Stimulated activated CD4-positive, alpha-beta T cell treated with anti-CD3 and anti-CD28 coated beads, Interleukin-15, amount 100 ng/mL, for 48 hours (primary cell): ENCODE measurements at places on chromosomes 3 and 15.

- DNase-seq: no peak
Measured at GRCh38 chr15:57143511-57144078, 225.2 kb downstream of the TCF12 start.

DNA sequence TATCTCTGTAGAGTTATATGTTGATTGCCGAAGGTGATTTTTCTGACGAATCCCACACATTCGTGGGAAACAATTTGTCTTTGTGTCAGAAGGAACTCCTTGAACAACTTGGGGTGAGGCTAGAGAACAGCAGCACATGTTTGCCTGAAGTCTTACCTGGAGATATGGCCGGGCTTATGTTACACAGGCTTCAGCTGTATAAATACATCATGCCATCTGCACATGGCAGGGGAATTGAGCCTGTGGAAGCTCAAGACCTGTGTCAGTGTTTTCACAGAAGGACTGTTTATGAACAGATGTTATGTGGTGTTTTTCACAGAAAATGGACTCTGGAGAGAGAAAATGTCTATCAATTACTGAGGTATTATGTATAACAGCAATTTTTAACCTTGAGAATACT is 203.6 kb upstream of the MDFIC2 start:
- no peak for DNase-seq

- peak; percentile 26 for DNase-seq
Measured at GRCh38 chr3:107846279-107846852, 244.5 kb downstream of the CD47 start.

GRCh38 chr3:25191673-25192072 is 236.4 kb upstream of the RARB start:
- no peak for DNase-seq

DNA sequence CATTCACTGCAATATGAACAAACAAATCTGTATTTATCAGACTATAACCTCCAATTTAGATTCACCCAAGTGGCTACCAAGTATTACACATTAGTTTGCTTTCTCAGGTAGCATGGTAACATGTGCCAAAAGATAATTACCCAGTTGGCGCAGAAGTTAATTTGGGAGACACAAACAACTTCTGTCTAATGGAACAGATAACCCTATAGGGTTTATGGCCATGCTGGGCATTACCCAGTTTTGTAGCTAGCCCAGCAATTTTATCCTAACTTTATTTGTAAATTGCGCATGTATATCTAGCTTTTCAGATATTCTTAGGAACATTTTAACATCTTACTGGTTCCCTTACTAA is 780 bp downstream of the RPL22L1 start:
- no peak for DNase-seq

DNA sequence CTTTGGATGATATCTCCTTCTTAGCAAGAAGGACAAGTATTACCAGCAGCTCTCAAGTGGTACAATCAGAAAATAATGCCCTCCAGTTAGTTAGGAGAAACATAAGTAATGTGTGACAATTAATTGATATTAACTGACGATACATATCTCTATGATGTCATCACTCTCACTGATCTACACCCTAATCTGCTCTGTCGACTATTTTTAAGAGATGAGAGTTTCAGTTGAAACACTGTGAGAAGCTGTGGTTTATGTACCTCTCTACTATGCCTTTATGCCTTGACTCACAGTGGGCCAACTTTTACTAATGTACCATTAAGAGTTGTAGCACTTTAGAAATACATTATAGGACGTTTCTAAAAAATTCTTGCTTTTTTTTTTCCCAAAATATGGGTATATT is 8.6 kb downstream of the CEP152 start:
- no peak for DNase-seq

GRCh38 chr3:71011565-71012287 is 571.8 kb downstream of the FOXP1 start:
- DNase-seq: no peak

DNA sequence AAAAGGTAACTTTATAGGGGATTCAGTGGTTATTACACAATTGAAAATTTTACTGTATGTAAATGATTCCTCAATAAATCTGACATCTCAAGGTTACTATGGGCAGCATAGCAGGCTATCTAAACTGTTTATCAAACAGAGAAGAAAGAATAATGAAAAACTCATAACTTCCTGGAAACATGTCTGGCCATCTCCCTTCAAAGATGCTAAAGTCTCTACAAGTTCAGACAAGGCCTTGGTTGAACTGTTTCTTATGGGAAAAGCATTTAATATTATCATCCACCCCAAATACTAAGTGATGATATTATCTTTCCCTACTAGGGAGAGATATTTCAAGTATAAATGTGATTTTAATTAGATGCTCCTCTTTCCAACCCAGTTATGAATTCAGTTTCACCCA is 114.9 kb downstream of the ARRDC4 start:
- no peak for DNase-seq

DNA sequence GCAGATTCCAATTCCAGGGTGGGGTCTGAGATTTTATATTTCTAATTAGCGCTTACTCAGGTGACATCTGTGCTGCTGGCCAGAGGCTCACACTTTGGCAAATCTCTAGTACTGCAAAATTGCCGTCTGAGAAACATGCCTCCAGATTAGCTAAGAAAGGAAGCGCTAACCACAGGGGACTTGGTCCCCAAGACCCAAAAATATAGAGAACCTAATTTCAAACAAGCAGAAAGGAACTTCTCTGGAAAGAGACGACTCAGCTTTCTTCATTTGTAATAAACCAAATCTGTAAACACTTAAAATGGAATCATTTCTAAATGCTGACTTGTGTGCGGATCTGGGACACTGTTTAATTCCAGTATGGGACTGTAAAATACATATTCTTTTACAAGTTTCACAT is 55.7 kb downstream of the B3GNT5 start:
- DNase-seq: no peak

GRCh38 chr3:79473993-79474392 is 293.8 kb downstream of the ROBO1 start:
- DNase-seq: no peak

- no peak for DNase-seq
Measured at GRCh38 chr3:101512396-101512645, 691 bp downstream of the SENP7 start.

DNA sequence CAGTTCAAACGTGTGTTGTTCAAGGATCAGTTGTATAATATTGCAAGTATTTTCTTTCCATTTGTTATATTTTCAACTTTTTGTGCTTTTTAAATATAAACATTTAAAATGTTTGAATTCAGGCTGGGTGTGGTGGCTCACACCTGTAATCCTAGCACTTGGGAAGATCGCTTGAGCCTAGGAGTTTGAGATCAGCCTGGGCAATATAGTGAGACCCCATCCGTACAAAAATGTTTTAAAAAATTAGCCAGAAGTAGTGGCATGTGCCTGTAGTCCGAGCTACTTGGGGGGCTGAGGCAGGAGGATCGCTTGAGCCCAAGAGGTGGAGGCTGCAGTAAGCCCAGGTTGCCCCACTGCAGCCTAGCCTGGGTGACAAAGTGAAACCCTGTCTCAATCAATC is 4.7 kb downstream of the ARL13B start:
- no peak for DNase-seq

DNA sequence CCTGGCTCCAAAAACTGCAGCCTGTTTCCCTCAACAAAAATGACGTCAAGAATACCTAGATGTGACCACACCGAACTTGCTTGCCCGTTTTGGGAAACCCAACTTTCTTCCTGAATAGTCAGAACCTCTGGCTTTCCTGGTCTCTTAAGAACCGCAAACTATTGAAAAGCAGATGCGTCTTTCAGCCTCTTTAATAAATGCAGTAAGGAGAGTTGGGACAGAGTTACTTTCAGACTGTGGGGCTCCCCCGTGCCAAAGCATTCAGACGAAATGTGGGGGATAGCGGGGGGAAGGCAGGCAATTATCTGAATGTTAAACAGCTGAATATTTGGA is 1.2 kb upstream of the PROK2 start:
- DNase-seq: no peak

GRCh38 chr3:164194842-164195241 is 883.5 kb downstream of the SI start:
- DNase-seq: no peak

- no peak for DNase-seq
Measured at GRCh38 chr3:21297304-21297703, 453.7 kb downstream of the ZNF385D start.

GRCh38 chr15:68429691-68430470 is 2.1 kb downstream of the ITGA11 start:
- DNase-seq: no peak

GRCh38 chr15:81294516-81294880 is 29.4 kb downstream of the STARD5 start:
- DNase-seq: no peak

- DNase-seq: no peak
Measured at GRCh38 chr3:183762304-183762703, 63.1 kb downstream of the MAP6D1 start.

GRCh38 chr3:170809007-170809974 is 60.7 kb downstream of the RPL22L1 start:
- no peak for DNase-seq

DNA sequence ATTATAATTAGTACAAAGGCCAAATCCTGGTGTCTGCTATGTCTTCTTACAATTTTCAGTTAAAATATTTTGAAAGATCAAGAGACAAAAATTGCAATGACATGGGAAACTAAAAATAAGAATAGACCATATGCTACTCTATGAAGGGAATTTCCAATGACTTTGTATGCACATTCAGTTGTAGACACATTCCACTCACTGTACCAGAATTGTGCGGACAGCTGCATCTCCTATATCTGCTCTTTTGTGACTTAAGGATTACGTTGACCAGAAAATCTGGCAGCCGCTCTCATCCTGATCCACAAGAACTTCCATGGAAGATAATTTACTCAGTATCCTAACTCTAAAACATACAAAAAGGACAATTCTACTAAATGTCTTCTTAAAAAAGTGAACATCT is 493.9 kb upstream of the KCNMB2 start:
- DNase-seq: no peak

DNA sequence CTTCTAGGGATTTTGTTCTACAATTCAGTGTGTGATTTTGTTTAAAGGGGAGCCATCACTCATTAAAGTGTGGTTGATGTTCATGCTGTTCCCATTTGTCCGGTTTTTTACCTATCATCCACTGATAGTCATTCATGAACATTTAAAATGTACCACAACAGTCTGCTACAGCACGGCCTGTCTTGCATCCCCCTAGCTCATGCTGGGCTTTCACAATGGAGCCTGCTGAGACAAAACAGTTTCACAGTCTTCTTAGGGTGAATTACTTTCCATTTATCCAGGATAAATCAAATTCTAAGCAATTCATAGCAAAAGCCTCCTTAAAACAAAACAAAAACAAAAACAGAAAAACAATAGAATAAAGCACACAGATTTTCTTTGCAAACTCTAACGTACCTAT is 627.2 kb downstream of the CADM2 start:
- DNase-seq: no peak

GRCh38 chr3:65026151-65026550 is 338.4 kb upstream of the ADAMTS9 start:
- no peak for DNase-seq

DNA sequence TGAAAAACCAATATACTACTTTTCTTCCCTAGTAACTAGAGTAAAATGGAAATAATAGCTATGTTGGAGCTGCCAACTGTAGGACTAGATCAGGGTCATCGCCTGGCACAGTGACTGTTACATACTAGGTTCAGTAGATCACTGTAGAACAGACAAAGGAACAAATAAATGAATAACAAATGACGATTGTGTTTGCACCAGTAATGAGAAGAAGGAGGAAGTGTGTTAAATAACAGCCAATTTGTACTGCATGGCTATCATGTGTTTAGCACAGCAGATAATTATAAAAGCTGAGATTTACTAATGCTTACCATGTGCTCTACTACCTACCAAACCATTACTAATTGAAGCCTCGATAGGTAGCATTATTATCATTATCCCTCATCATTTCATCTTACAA is 85.3 kb upstream of the FXR1 start:
- no peak for DNase-seq

- DNase-seq: no peak
Measured at GRCh38 chr3:159008401-159008800, 206.5 kb downstream of the MFSD1 start.

DNA sequence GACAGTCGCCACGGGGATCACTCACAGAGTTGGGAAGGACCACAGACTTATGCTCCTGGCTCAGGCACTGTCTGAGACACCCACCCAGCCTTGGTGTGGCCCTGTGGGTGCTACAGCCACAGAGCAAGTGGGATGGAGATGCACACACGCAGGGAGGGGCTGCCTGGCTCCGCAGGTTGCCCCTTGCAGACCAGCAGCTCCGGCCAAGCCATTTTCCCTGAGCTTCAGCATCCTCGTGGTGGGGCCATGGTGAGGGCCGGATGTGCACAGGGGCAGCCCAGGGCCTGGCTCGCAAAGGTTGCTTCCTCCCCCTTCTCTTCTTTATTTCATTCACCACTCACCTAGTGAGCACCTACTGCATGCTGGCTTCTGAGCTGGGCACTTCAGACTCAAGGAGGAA is 55.4 kb upstream of the GRIP2 start:
- no peak for DNase-seq

- DNase-seq: no peak
Measured at GRCh38 chr3:86774082-86774691, 216.8 kb downstream of the VGLL3 start.

DNA sequence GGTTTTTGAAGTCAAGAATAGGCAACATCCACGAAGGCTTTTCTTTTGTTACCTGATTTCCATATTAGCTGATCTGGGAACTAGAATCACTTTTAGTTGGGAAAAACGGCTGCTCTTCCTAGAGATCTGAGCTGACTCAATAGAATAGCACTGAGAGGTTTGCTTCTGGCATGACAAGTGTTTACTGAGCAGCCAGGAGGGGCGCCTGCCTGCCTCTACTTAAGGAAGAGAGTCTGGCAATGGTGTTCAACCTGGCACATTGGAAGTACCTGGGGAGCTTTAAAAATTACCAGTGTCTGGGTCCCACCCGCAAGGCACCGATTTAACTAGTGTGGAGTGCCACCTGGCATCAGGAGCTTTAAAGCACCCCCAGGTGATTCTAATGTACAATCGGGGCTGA is 34.4 kb downstream of the FAM43A start:
- no peak for DNase-seq

DNA sequence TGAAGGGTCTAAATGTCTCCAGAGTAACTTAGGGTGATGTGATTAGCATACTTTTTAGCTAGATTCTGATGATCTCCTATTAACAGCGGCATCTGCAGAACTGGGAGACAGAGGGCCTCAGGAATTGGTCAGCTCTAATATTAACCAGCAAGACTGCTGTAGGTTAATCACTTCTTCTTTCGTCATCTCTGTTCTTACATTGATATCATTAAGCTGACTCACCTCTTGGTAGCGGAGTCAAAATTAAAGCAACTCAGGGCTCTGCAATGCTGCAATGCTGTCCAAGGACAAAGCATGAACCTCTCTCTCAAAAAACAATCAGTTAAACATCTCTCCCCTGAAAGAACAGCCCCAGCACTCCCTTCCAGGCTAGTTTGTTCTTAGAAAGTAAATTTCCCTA is 57.5 kb upstream of the TRA2B start:
- no peak for DNase-seq
